ENCODE measurements at places on chromosomes 16 and 17.
A peak's percentile ranks its signal among the peaks of the same experiment; 100 is the strongest.

DNA sequence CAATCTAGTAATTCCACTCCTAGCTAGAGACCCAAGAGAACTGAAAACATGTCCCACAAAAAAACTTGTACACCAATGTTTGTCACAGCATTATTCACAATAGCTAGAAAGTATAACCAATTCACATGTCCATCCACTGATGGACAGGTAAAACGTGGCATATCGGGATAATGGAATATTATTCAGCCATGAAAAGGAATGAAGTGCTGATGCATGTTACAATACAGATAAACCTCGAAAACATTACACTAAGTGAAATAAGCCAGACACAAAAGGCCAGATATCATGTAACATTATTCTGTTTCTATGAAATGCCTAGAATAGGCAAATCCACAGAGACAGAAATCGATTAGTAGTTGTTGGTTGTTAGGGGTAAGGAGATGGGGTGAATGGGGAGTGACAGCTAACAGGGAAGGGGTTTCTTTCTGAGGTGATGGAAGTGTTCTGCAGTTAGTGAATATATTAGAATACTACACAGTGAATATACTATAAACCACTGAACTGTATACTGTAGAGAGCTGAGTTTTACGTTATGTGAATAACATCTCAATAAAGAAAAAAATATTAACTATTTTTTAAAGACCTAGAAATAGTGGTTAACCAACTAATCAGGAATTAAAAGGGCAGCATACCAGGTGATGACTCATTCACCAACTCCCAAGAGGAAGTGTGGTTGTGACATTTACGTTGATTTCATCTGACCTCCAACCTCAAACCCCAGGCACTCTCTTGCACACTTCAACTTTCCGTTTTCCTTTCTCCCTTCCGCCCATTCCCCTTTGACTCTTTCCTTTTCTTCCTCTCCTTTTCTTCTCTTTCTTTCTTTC is 48.6 kb downstream of the GAS7 start:
- peak; percentile 93 for DNase-seq

- DNase-seq = no peak
These were observed 17.5 kb downstream of the EPN2 start for GRCh38 chr17:19254651-19255050.

- peak; percentile 97 for DNase-seq
These were observed 376.4 kb downstream of the SLC39A11 start for GRCh38 chr17:72715906-72716572.

GRCh38 chr17:64614266-64615027 is 47.7 kb downstream of the SMURF2 start:
- DNase-seq = peak; percentile 48

- no peak for DNase-seq
These were observed 17.2 kb downstream of the COIL start for GRCh38 chr17:56943505-56944125.

DNA sequence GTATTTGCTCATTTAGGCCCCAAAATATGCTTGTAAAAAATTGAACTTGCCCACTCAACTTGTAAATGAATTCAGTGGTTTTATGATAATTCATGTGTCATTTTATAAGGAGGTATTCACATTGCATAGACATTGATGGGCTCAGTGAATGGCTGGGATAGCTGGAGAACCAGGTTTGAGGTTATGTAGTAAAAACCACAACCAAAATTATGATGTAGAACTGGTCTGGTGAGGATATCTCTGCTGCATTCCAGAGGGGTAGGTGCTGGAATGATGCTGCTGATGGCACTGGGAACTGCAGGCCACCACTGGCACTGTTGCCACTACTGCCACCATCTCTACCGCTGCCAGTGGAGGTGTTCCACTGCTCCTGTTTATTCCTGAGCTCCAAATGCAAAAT is 21.5 kb upstream of the RABEP1 start:
- DNase-seq = no peak

GRCh38 chr16:324451-325334 is 27.8 kb downstream of the AXIN1 start:
- no peak for DNase-seq

DNA sequence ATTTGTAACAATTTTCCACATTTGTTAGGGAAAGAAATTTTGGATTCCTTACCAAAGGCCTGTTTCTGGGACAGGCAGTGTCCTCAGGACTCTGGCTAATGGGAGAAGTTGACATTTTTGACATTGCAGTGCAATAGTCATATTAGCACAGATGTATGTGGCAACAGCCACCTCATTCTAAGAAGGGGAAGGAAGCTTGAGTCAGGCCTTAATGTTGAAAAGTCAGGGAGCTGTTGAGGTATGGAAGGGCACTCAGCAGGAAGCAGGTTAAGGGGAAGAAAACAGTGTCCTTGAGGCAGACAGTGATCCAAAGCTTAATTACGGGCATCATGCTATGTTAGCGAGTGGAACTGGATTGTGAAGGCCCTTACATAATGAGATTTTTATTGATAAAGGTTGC is 20.9 kb downstream of the AKTIP start:
- DNase-seq = no peak

DNA sequence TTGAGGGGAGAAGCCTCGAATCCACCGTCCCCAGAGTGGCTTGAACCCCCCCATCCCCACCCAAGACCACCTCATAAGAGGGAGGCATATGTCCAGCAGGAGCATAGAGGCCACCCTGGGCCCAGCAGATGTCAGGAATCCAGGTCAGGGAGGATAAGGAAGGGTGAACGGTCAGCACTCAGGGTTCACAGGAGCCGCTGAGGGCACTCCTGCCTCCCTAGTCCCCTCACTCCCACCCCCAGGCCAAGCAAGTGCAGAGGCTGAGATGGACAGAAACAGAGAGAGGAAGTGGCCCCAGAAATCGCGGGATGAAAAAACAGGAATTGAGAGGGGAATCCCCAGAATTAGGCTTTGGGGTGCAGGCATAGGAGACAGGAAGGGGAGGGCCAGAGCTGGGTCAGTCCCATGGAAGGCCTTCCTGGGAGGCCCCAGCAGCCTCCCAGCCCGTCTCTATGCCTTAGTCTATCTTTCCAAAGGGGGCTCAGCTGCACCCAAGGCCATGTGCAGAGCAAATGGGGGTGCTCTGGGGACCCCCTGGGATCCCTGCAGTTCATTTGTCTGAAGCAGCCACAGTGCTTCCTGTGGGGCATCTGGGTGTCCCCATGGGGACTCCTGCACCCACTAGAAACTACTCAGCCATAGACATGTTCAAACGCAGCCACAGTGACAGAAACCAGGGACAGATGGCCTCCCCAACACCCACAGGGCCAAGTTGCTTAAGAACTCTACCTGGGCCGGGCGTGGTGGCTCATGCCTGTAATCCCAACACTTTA is 1.7 kb downstream of the CMTM3 start:
- no peak for DNase-seq

GRCh38 chr16:28883221-28883996 is 5.1 kb downstream of the ATP2A1 start:
- no peak for DNase-seq

- no peak for DNase-seq
These were observed 2.2 kb upstream of the ALOX15 start for GRCh38 chr17:4643676-4644075.

DNA sequence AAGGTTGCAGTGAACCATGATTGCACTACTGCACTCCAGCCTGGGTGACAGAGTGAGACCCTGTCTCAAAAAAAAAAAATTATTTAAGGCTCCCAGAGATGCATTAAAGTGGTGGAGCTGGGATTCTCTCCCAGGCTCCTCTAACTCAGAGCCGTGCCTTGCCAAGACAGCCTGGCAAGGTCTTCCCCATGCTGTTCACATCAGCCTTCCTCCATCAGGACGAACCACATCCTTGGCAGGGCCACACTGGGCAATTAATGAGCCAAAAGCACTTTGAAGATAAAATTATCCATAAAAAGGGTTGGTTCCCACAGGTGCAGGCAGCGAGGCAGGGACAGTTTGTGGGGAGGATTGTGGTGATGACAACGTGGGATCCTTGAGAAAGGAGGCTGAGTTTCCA is 19.8 kb upstream of the BBS2 start:
- DNase-seq = no peak

- DNase-seq = no peak
These were observed 51.1 kb downstream of the SF3B3 start for GRCh38 chr16:70574595-70575271.

DNA sequence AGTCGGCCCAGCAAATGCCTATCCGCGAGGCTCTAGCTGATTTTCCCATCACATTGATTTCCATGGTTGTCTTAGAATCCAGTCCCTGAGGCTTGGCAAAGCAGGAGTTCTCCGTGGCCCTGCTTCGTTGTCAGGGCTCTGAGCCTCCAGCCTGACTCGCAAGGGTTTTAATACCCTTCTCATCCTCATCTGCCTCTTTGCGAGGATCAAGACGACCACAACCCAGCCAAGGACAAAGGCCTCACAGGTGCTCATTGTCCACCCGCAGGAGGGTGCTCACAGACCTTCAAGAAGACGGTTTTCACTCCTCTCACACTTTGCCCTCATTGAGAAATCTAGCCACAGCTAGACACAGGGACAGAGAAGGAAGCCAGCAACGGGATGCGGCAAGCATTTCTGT is 610.8 kb downstream of the KCNJ18 start:
- no peak for DNase-seq

DNA sequence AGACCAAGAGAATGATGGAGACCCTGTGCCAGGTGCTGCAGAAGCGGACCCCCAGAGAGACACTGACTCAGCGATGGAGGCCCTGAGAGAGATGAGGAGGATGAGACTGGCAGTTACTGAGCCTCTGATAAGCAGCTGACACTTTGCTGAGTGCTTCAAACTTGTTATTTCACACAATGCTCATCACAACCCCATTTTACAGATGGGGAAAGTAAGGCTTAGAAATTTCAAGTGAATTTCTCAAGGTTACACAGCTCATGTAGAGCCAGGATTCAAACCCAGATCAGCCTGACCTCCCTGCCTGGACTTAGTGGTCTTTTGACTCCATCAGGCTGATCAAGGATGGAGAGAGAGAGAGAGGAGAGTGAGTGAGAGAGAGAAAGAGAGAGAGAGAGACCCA is 27.2 kb downstream of the MRM1 start:
- DNase-seq = no peak

GRCh38 chr17:56913353-56913866 is 439 bp downstream of the TRIM25 start:
- DNase-seq = no peak

- peak; percentile 73 for DNase-seq
These were observed 80.1 kb downstream of the CLEC16A start for GRCh38 chr16:11024333-11025053.

DNA sequence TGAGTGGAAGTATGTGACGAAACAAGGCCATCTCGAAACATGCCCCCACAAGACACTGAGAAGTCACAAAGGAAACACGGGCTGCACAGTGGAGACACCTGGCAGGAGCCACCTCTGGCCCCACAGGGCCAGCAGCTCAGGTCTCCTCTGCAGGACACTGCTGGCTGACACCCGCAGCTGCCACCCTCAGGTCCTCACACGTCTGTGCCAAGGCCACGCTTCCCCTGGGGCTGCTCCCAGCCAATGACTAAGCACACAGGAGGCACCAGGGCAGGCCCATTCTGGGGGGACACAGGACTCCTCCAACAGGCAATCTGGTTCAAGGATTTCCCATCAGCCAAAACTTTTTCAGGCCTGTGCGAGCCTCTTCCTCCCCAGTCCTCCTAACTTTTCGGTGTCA is 36.4 kb downstream of the MBTPS1 start:
- DNase-seq = no peak

- DNase-seq = no peak
These were observed 42.2 kb downstream of the TIMM22 start for GRCh38 chr17:1039123-1039507.

DNA sequence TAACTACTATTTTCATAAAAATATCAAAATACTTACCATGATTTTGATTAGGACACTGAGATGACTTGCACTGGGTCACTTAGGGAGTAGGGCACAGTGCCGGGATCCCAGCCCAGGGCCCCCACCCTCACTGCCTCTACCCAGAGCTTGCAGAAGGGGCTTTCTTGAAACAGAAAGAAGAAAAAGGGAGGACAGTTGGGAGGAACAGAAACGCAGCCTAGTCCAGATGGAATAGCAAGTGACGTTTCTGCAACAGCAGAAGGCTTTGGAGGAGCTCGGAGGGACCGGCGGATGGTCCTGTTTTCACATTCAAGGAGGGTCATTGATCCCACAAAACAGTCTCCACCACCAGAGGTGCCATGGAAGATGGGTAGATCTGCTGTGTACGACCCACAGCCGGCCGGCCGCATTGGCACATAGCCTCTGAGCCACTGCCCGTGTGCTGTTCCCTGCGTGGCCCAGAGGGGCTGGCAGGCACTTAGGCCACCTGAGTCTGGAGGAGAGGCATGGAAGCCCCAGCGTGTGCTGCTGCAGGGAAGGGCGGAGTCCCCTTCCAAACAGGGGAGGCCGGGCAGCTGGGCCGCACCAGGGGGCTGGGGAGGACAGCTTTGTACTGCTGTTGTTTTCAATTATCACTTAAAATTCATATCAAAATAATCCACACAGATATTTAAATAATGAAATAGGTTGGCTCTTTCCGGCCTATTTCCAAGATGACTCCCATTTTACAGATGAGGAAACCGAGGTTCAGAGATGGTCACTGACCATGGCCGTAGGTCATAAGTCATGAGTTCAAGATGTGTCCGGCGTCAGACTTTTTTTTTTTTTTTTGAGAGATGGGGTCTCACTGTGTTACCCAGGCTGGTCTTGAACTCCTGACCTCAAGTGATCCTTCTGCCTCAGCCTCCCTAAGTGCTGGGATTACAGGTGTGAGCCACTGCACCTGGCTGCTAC is 22.9 kb upstream of the GSG1L start:
- DNase-seq = no peak

- DNase-seq = no peak
These were observed 105.4 kb downstream of the ZNF423 start for GRCh38 chr16:49750341-49751000.

DNA sequence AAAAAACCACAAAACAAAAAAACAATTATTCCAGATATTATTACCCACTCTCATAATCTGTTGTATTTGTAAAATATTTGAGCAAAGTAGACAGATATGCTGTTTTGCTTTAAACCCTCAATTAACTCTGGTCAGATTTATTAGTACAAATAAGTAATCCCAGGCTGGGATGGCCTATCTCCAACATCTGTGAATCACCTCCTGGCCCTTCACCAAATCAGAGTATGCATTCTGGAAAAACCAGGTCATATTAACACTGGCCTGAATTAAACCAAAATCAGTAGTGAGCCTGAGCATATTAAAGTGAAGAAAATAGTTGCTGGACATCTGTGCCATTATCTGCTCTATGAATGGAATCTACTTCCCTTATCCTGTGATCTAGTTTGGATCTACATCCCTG is 41.0 kb downstream of the STAT3 start:
- DNase-seq = peak; percentile 87

Data from fibroblast of lung (primary cell).